ENCODE measurements at places on chromosomes 12 and 14.

- no peak for DNase-seq
Measured at GRCh38 chr12:57227315-57228115, 2.0 kb upstream of the SHMT2 start.

GRCh38 chr14:94412671-94413638 is 24.6 kb upstream of the SERPINA1 start:
- peak; percentile 20 for DNase-seq

- DNase-seq = no peak
Measured at GRCh38 chr12:20800160-20800559, 10.3 kb upstream of the SLCO1B3 start.

DNA sequence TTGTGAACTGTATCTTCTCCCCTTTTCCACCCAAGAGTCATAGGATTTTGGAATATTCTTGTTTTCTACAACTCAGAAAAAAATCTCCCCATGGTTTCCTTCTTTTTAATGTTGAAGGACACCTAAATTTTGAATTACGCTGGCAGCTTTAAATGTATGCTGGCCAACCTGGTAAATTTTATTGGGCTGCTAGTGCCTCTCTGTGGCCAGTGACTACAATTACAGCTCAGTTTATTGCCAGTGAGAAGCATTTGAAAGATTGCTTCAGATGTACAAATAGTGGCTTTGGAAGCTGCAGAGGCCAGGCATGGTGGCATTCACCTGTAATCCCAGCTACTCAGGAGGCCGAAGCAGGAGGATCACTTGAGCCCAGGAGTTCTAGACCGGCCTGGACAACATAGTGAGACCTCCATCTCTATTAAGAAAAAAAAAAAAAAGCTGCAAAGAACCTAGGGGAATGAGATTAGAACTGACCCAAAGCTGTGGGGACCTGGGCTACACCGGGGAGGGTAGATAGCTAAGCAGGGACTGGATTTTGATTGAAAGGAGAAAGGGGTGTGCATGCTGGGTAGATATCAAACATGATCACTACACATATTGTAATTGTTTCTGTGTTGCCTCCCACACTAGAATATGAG is 7.6 kb upstream of the RAB21 start:
- DNase-seq = peak; percentile 77

DNA sequence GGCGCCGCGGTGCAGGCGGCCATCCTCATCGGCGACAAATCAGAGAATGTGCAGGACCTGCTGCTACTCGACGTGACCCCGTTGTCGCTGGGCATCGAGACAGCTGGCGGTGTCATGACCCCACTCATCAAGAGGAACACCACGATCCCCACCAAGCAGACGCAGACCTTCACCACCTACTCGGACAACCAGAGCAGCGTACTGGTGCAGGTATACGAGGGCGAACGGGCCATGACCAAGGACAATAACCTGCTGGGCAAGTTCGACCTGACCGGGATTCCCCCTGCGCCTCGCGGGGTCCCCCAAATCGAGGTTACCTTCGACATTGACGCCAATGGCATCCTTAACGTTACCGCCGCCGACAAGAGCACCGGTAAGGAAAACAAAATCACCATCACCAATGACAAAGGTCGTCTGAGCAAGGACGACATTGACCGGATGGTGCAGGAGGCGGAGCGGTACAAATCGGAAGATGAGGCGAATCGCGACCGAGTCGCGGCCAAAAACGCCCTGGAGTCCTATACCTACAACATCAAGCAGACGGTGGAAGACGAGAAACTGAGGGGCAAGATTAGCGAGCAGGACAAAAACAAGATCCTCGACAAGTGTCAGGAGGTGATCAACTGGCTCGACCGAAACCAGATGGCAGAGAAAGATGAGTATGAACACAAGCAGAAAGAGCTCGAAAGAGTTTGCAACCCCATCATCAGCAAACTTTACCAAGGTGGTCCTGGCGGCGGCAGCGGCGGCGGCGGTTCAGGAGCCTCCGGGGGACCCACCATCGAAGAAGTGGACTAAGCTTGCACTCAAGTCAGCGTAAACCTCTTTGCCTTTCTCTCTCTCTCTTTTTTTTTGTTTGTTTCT is 1.7 kb downstream of the HSPA2 start:
- no peak for DNase-seq

GRCh38 chr14:104108570-104109541 is 23.4 kb downstream of the ASPG start:
- no peak for DNase-seq

DNA sequence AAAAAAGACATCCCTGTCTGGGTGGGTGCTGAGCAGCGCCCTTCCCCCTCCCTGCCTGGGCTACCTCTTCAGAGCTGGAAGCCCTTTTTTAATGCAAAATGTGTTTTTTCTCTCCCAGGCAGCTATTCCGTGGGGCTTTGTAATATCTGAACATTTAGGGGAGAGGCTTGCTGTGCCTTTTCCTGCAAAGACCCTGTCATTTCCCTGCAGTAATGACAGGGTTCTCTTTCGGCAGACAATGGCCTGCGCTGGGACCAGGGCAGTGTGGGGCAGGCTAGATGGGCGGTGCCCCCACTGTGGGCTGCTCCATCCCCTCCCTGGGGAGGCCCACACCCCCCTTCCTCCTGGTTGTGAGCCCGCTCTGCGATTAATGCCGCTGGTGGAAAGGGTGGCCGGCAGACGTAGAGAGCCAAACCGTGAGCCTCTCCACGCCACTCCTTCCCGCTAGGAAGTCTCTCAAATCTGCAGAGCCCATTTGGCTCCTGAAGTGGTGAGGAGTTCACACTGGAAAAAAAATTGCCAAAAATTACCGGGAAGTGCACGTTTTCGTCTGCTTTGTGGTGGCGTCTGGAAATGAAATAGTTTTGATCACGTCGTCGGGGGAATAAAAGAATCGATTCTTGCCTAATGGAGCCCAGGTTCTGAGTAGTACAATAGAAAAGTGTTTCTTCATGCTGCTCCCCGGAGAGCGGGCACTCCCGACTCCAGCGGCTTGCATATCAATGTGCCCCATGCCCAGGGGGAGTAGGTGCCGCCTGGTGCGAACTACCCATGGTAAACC is 31.5 kb downstream of the KIF26A start:
- DNase-seq = no peak

DNA sequence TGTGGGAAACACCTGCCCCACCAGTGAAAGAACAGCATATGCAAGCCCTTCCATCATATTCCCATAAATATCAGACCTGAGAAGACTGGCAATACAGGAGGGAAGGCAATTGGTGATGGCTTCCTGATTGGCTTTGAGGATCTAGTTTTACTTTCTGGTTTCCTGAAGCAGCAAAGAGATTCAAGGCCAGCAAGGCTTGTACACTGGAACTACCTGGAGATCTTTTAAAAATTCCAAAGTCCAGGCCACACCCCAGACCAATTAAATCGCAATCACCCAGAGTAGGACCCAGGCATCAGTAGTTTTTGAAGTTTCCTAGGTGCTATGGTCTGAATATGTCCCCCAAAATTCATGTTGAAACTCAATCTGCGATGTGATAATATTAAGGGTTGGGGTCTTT is 2.9 kb upstream of the TEP1 start:
- no peak for DNase-seq

DNA sequence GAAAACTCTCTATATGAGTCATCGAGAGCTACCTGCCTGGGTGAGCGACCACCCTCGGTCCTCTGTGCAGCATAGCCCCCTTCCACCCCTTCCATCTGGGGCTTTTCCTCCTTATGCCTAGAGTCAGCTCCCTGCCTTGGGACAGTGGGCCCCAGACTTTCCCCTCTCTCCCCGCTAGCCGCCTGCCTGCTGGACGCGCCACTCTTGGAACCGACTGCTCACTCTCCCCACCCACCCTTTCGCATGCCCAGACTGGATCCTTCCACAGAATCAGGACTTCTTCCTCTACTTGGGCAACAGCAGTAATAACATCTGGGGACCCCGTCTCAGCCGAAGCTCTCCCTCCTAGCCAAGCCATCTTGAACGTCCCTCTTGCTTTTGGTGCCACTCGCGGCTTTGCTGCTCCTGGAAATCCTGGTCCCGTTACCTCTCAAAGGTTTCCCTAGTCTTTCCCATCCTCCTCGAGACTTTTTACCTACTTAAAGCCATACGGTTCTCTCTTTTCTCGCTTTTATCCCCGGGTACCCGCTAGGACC is 671 bp downstream of the ESYT1 start:
- DNase-seq = peak; percentile 34

DNA sequence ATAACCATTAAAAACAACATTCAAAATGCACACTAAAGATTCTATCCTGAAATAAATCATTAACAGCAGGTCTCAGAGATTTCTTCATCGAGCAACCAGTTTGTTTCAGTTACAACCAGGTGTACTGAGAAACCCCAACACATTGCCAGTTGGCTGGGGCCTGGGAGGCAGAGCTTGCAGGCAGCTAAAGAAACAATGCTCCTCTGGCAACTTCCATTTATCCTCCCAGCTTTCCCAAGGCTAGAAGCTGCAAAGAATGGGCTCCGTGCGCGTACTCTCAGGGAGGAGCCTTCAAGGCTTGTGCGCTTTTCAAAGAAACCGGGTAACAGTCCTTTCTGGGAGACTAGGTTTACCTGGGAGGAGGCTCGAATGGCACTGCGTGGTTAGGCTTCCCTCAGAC is 181.6 kb downstream of the MSRB3 start:
- no peak for DNase-seq

DNA sequence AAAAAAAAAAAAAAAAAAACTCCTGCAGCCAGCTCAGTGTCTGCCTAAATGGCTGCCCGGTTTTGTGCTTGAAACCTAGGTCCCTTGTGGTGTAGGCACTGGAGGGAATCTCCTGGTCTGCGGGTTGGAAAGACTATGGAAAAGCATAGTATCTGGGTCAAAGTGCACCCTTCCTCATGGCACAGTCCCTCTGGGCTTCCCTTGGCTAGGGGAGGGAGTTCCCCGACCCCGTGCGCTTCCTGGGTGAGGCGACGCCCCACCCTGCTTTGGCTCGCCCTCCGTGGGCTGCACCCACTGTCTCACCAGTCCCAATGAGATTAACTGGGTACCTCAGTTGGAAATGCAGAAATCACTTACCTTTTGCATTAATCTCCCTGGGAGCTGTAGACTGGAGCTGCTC is 14.3 kb downstream of the PTCSC3 start:
- DNase-seq = no peak

- DNase-seq = no peak
Measured at GRCh38 chr12:20044846-20045245, 323.5 kb upstream of the PDE3A start.

GRCh38 chr12:43370263-43370662 is 181.7 kb downstream of the ADAMTS20 start:
- DNase-seq = peak; percentile 35

- DNase-seq = no peak
Measured at GRCh38 chr12:66679461-66680084, 697 bp upstream of the GRIP1 start.

DNA sequence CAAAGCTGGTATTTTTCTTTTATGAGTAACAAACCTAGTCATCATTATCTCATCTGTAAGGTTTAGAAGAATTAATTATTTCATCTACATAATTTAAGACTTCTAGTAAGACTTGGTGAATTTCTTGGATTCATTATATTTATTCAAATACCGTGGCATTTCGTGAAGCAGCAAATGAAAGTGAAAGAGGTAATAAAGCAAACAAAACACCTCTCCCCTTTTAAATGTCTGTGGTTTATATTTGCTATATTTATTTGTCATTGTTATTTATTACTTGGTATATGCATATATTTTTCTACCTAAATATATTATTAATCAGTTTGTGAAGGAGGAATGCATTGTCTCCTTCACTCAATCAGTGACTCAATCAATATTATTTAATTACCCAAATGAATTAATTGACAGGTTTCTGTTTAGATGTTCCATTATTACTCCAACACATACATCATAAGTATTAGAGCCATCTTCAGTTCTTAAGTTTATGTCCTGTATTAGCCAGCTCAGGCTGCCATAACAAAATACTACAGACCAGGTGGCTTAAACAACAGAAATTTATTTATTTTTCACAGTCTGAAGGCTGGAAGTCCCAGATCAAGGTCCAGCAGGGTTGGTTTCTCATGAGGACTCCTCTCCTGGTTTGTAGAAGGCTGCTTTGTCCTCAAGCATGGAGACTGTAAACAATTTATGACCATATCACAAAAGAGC is 6.6 kb downstream of the CFAP54 start:
- DNase-seq = no peak

DNA sequence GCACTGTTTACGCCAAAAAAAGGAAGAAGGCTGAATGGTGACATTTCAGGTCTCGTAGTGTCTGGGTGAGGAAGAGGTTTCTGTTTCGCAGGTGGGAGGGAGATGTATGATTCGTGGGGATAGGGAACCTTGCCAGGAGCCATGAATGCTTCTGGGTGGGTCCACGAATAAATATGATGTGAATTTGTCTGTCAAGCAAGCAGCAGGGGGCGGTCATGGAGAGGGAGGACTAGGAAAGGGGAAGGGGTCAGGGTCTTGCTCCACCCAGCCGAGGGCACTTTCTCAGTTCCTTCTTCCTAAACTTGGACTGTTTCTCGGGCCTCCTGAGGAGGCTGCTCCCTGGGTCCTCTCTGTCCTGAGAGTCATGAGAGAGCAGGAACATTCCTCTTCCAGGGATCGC is 72.5 kb downstream of the LGMN start:
- no peak for DNase-seq

DNA sequence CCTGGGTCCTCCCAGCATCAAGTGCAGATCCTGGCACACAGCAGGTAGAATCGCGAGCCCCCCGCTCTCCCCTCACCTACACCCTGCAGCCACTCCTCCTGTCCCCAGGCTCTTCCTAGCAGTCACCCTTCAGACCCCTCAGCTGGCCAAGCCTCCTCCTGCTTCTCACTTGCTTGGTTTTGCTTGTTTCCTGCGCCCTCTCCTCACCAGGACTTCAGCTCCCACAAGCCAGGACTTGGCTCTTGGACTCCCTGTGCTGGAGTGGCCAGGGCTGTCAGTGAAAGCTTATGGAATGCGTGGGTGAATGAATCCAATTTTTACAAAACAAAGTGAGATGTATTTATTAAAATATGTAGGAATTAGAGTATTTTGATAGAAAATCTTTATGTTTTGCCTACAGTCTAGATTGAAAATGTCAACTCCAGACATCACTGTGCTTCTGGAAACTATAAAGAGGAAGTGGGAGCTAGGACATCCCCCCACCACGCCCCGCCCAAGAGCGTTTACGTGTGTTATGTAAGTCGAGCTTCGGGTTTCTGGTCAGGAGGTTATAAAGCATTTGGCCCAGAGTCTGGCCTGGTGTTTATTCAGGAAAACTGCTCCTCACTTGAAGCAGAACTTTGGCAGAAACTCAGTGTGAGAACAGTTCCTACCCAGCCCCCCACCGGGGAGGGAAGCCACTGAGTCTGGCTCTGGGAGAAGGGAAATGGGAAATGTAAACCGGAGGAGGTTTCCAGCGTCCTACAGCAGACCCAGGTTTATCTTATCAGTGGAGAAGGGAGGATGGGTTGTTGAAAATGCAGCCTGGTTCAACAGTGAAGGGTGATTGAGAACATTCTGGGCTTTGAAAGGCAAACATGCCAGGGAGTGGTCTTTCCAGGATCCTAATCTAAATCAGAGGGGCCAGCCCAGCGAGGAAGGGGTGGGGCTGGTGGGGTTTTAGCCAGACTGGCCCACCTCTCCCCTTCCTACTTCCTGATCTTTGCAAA is 8.8 kb downstream of the ALDH2 start:
- DNase-seq = no peak

- DNase-seq = peak; percentile 72
Measured at GRCh38 chr12:75479963-75480461, 543 bp upstream of the GLIPR1 start.

- DNase-seq = no peak
Measured at GRCh38 chr12:2834581-2835491, at the start of gene NRIP2. Gene NRIP2, minus strand, starts transcription at chr12:2835035. Its CDS starts 52 bp downstream, at chr12:2834983.

GRCh38 chr12:116693286-116694227 is 44.3 kb downstream of the SPRING1 start:
- DNase-seq = no peak

- no peak for DNase-seq
Measured at GRCh38 chr14:99255621-99256482, 16.1 kb downstream of the BCL11B start.

GRCh38 chr12:100356644-100357223 is at the start of gene SLC17A8:
Gene SLC17A8, plus strand, starts transcription at chr12:100357074. Its CDS starts 318 bp downstream, at chr12:100357392.
- DNase-seq = no peak

All from ACHN (cell line).